RWPE1 (cell line): ENCODE measurements at places on chromosomes 7 and 10.

GRCh38 chr10:83982812-83983211, 156.5 kb upstream of the GHITM start:
- no peak for DNase-seq

DNA sequence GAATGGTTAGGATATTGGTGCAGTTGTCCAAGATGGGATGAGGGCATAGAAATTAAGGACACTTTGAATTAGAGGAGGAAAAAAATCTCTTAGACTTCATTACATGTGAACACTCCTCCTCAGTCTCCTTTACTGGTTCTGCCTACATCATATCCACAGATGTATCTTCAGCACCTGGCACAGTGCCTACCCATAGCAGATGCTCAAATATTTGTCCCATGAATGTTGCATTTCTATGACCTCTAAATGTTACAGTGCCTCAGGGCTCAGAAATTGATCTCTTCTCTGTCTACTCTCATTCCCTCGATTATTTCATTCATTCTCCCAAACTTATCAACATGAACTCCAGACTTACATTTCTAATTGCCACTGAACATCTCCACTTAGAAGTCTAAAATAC, 17.1 kb downstream of the CNNM1 start:
- peak; percentile 34 for DNase-seq

DNA sequence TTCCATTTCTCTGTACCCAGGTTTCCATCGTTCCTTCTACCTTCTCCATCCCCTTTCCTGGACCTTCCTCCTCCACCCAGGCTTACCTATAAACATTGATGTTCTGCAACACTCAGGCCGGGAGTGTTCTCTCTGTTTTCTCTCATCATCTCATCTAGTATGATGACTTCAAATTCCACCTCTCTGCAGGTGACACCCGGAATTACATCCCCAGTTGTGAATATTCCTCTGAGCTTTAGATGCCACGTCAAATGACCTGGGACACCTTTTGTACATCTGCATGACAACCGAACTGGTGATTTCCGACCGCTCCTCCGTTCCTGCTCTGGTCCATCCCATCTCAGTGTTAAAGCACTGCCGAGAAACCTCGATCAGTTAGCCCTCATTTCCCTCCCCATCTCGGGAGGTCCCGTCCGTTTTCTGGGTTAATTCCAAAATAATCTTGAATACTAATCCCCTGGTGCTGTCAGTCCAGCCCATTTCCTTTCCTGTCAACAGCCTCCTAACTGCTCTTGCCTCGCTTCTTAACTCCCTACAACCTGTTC, 76.7 kb upstream of the SAMD8 start:
- DNase-seq, result no peak

DNA sequence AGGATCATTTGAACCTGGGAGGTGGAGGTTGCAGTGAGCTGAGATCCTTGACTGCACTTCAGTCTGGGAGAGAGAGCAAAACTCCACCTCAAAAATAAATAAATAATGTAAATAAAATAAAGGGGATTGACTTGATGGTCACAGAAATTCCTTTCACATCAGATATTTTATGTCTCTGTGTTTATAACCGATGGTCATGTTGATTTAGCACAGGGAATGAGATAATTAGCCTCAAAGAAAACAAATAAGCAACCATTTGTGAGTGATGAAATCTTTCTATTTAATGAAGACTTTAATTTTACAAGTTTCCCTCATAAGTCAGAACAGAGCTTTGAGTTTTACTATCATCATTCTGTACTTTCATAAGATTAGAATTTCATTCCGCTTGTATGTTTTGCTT, 64.8 kb upstream of the NUPR2 start:
- no peak for DNase-seq

DNA sequence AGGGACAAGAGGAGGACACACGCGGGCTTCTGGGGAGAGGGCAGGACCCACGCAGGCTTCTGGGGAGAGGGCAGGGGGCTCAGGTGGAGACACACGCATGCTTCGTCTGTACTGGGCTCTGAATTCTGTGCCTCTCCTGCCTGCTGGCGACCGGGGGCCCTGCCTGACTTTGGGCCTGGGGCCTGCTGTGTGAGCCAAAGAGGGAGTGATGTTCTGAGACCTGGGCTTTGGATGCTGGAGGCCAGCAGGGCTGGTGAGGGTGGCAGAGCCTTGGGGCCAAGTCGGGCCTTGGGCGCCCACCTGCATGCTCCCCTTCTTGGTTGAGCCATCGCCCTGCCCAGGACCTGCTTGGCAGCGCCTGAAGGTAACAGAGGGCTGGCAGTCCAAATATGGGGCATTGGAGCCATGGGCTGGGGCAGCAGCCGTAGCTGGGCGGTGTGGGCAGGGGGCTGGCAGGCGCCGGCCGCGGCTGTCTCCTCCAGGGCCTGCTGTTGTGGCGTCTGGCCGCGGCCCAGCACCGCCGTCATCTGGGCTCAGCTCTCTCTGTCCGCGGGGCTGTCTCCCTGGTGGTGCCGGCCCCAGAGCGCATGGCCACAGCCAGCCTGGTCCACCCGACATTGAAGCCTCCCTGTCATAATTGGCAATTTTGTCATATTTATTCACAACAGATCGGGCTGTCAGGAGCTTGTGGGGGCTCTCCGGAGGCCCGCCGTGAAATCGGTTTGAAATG, 78.9 kb downstream of the UNCX start:
- no peak for DNase-seq

- DNase-seq, result no peak
Observed at GRCh38 chr10:124225467-124226270, 132.3 kb upstream of the CHST15 start.

- no peak for DNase-seq
Observed at GRCh38 chr10:54772468-54773122, 28.4 kb downstream of the PCDH15 start.

GRCh38 chr10:34607894-34608293, 207.2 kb downstream of the PARD3 start:
- no peak for DNase-seq

GRCh38 chr7:106812027-106812643, 52.9 kb upstream of the PIK3CG start:
- no peak for DNase-seq

DNA sequence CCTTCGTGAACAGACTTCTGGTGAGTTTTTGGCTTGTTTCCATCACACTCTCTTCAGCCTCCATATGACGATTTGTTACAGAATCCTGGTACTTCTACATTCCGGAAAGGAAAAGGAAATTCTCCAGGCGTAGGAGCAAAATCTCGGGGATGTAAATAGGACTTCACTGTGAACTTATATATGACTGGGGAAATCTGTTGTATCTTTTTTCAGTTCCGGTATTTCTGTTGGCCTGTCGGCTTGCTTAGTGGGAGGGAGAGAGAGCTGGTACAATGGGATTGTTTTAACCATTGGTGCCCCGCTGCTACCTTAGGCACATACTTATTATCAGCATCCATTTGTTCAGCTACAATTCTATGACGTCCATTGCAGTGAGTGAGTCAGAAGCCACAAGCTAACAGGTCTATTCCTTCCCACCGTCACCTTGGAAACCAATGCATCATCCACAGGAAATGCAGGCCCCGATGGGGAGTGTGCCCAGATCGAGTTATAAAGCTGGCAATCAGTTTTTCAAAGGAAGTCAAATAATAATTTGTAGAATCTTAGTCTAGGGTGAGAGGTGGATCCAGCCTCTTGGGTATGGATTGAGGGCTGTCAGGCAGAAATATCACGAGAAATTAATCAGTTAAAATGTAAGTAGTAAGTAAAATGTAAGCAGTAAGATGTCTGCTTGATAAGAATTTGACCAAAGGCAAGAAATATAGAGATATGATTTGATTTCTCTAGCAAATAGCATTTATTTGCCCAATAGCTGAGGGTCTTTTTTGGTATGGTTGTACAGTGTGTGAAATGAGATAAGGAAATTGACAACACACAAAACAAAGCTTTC, 92.0 kb upstream of the MKLN1 start:
- peak; percentile 86 for DNase-seq

DNA sequence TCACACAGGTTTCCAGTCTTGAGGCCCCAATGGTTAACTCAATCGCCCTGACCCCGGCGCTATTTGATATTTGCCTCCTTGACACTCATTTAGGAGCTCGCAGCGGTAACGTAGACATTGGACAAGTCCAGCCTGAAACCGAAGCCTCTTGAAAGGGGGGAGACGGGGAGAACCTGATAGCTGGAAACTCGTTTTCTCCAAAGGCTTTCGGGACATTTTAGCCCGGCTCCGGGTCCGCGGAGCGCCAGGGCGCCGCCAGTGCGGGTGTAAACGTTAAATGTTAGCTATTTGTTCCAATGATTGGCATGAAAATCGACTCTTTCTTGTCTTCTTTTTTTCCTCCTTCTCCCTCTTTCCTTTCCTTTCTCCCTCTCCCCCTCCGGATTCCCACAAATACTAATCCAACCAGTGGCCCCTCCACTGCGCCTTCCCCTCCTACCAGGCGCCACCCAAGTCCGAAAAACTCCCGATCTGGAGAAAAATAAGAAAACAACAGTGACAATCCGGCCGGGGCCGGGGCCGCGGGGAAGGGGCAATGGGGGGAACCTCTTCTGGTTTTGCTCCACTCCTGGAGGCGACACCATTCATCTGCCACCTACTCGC, 17.2 kb upstream of the GATA3 start:
- DNase-seq, result no peak

DNA sequence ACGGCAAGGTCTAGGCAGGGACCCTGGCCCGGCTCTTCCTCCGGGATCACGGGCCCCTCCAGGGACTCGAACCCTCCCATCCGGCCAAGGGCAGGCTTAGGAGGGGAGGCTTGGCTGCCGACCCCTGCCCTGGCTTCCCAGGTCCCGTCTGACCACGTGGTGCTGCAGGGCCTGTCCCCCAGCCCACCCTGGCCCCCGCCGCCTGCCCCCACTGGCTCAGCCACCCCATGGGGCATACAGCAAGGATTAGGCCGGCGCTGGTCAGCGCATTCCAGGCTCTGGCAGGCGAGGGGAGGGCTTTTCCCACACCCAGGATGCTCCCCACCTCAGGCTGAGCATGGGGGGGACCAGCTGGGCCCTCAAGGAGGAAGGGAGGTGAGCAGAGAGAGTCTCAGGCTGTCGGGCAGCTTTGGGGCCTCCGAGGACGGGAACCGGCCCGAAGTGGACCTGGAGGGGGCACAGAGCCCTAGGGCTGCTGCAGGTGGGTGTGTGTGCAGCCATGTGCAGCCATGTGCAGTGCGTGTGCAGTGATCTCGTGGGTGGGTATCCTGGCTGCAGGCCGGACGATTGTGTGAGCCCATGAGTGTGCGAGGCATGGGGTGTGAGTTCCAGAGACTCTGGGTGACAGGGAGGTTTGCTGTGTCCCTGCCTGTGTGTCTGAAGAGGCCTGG, 713 bp upstream of the GRIFIN start:
- no peak for DNase-seq

DNA sequence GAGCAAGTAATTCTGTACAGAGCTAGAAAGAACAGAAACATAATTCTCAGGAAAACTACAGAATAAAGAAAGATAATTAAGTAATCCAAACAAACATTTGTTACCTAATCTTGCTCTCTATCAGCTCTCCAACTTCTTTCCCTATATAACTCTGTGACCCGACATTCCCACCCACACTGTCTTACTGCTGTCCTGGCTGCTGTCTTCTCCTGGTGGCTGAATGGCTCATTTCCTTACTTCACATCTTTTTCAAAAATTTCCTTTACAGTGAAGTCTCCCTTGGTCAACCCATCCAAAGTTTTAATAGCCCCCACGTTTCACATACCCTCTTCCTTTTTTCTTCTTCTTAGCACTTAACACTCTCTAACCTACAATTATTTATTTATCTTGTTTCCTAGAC, 64.0 kb downstream of the HYCC1 start:
- no peak for DNase-seq

- no peak for DNase-seq
Observed at GRCh38 chr7:154794147-154794780, 208.7 kb downstream of the PAXIP1 start.

DNA sequence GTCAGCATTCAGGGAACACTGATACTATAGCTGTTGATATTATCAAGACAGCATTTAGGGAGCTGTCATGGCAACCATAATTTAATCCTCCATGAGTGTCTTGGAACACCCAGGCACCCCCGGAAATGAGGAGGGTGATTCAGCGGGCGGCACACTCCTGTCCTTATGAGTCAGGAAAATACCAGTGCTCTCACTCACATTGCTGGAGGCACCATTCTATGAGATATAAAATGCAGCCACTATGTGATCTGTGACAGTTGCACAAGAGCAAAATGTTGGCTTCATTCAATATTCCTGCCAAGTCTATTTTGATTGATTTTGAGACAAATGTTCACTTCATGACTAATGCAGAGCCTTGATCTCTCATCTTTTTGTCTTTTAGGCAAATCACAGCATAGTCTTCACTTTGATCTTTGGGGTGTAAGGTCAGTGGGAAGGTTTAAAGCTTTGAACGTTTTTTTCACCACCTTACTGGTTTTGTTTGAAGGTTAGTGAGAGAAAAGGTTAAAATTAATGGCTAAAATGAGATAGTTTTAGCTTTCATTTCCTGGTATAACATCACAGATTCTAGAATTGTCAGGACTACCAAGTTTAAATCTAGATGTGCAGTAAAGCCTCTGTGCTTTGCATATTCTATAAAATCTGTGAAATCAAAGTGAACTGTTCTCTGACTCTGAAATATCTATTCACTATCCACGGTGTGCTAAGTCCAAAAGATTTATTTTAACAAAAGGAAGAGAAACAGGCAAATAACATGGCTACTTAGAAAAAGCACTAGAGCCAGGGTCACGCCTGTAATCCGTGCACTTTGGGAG, 12.4 kb upstream of the ARHGAP12 start:
- peak; percentile 91 for DNase-seq

- no peak for DNase-seq
Observed at GRCh38 chr10:131493432-131493831, 181.9 kb upstream of the TCERG1L start.

DNA sequence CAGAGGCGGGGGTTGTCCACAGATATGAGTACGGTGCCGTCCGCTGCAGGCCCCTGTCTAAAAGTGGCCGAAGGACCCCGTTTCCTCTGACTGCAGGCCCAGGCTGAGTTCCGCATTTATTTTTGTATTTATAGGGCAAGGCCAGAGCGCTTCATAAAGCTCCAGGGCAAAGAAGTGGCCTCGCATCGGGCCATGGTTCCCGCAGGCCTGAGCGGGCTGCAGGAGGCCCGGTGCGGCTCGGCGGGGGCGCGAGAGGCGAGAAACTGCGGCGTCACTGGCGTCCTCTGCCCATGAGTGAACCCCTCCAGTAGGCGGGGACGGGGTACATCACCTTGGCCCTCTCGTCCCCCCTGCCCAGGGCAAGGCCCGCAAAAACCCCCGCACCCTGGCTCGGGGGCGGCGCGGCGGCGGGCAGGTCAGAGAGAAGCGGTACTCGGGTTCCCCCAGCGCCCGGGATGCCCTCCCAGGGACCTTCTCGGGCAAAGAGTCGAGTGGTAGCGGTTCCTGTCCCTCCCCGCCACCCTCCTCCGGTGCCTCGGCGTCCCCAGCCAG, 355.7 kb downstream of the DNAJB6 start:
- DNase-seq, result no peak

- DNase-seq, result no peak
Observed at GRCh38 chr7:120898715-120899499, 41.0 kb upstream of the TSPAN12 start.

GRCh38 chr7:71801976-71802375, 610.2 kb downstream of the CALN1 start:
- no peak for DNase-seq

DNA sequence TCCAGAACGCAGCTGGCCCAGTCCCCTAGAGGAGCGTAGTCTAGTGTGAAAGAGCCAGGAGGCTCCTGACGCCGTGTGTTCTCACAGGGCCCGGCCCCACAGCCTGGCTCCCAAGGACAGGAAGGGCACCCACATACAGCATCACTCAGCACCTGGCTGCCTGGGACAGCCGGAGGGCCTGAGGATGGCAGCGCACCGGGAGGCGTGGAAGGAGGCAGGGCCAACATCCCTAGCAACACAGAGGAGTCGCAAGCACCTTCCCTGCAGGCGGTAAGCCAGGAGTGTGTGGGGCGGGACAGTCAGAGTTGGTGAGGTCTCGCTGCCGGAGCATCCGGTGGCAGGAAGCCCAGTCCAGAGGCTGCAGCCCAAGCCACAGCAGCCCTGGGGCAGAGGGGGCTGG, 125.8 kb downstream of the MAD1L1 start:
- peak; percentile 95 for DNase-seq
